ENCODE measurements at places on chromosomes 2 and 18.

GRCh38 chr2:178008636-178009289, 63.8 kb downstream of the PDE11A start:
- DNase-seq = no peak

DNA sequence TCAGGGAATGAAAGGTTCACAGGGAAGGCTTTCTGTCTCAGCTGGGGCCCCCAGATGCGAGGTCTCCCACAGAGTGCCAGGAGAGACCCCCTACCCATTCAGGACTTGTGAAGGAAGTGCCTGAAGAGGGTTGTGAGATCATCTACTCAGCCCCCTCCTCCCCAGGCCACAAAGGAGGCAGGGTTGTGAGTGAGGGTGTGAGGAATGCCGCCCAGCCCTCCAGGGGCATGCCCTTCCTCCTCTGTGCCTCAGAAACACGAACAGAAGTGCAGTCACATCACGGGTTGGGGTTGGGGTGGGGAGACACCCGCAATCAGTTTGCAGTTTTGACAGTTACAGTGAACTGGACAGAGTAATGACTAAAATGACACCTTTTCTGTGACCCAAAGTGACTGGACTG, 5.0 kb downstream of the MAL start:
- DNase-seq = no peak

- DNase-seq = no peak
Observed at GRCh38 chr2:23502096-23502495, 117.1 kb downstream of the KLHL29 start.

GRCh38 chr2:101516349-101516748, 41.4 kb upstream of the RFX8 start:
- DNase-seq = no peak

DNA sequence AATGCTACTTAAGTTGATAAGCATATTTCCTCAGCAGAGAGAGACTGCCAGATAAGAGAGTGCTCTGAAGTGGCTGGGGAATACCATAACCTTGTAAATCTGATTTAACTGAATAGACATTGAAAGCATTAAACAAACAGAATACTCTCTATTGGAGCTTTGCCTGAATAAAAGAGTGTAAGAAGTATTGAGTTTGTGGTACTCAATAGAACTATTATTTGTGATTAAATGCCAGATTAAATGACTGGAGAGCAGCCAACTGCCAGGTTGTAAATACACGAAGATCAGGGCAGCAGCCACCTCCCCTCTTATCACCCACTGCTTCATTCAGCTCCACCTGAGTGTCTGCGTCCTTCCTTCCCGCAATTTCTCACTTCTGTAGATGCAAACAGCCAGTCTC, 373.6 kb downstream of the DCDC2C start:
- no peak for DNase-seq

- DNase-seq = no peak
Observed at GRCh38 chr18:27614951-27615844, 430.1 kb upstream of the CHST9 start.

GRCh38 chr2:6724605-6725140, 141.0 kb downstream of the CMPK2 start:
- no peak for DNase-seq

DNA sequence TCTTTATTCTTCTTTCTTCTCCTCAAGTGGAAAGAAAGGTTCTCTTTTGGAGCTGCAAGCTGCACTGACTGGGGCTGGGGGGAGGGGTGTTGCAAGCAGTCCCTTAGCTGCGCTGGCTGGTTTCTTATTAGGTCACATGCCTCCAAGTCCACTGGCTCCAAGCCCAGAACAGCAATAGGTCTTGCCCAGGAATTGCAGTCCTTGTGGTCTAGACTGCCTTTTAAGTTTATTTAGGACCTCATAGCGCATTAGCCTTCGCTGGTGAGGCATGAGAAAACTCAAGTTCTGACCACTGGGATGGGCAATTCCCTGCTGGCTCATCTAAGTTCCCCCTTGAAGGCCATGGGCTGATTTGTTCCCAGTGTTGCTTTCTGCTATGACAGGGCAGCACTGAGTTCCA, 138.6 kb upstream of the SCN7A start:
- DNase-seq = peak; percentile 56

- DNase-seq = no peak
Observed at GRCh38 chr2:239753401-239753837, 271.7 kb downstream of the NDUFA10 start.

DNA sequence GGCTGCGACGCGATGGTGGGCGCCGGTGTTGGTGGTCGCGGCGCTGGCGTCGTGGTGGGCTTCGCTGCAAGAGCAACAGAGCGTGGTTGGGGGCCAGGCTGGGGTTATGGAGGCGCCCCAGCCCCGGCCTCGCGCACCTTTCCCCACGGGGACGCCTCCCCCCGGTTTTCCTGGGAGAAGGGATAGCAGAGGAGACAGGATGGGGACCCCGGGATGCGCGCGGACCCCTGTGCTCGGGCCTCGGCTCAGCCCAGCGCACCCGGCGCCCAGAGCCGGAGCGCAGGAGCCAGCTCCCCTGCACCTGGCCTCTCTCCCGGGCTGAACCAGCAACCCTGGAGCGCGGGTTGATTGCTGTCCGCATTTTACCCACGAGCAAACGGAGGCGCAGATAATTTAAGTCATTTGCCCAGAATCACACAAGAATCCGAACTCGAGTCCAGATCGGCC, 1.0 kb downstream of the CD8A start:
- no peak for DNase-seq

DNA sequence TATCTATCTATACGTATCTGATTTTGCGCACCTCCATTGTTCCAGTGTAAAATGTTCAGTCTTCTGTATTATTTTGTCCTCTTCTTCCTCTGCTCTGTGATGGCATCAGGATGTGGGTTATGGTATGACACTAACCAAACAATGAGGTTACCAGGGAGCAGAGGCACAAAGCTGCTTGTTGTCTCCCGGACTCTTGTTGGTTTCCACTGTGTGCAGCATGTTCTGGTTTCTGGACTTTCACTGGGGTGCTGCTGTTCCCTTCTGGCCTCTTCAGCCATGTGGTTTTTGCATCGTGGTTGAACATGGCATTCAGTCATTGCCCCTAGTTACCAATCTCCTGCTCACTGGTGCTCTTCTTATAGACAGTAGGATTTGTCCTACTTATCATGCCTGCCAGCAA, 665.9 kb downstream of the CBLN2 start:
- no peak for DNase-seq
